Mesothelial cell of epicardium (in vitro differentiated cells): ENCODE measurements at places on chromosomes 16 and 17. TPM values are rescaled to one million over a fixed set of nuclear protein-coding genes. Genes with fewer than 3 reads are reported as not detected.

LGALS9B gene
- not detected in 3 replicates for total RNA-seq

SPN gene
- 0.38 to 0.63 TPM (median 0.57 TPM) in 3 replicates for total RNA-seq

- DNase-seq = no peak
These were observed 1733.6 kb downstream of the TP53TG3F start for GRCh38 chr16:35192993-35193392.

- DNase-seq = no peak
These were observed 28.5 kb upstream of the TRAP1 start for GRCh38 chr16:3745751-3746355.

GRCh38 chr16:89175280-89176146 lies 4.0 kb downstream of the CDH15 start:
- DNase-seq = no peak

TBC1D3C gene
- total RNA-seq = 0.18 TPM in 1 of 3 replicates, not detected in the others

- DNase-seq = no peak
These were observed 38.9 kb downstream of the USP31 start for GRCh38 chr16:23110257-23110899.

SOCS1 gene
- total RNA-seq = 11.2 to 12.3 TPM (median 11.7 TPM) in 3 replicates

ASPA gene
- total RNA-seq = 0.07 to 0.16 TPM in 2 of 3 replicates, not detected in the other

GRCh38 chr17:82775001-82775823 lies 23.3 kb downstream of the TBCD start:
- DNase-seq = peak; percentile 82

DNA sequence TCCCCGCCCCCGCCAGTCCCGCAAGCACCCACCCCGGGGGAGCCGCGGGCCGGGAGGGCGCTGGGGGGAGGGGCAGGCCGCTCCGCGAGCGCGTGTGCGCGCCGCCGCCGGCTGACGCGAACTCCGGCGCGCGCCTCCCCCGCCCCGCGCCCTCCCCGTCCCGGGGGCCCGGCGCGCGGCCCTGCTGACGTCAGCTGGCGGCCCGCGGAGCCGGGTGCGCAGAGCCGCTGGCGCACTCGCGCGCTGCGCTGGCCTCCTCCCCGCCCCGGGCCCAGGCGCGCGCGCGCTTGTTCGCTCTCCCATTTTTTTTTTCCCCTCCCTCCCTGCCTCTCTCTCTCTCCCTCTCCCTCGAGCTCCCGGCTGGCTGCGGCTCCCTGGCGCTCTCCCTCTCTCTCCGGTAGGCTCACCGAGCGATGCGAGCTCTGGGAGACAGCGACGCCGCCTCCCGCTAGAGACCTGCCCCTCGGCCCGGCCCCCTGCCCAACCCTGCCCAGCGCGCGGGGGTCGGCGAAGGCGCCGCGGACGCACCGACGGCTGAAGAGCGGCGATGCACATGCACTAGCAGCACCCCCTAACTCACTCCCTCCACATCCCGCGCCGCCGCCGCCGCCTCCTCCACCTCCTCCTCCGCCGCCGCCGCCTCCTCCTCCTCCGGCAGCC lies at the start of gene GNAO1:
GNAO1 (plus strand) TSS at position 334 of the 660 bp plus-strand sequence. CDS start 747 bp downstream, outside the sequence.
- DNase-seq = peak; percentile 72

RHBDF1 gene
- total RNA-seq = 73.5 to 81.2 TPM (median 73.5 TPM) in 3 replicates

PIEZO1 gene
- 148 to 160 TPM (median 151 TPM) in 3 replicates for total RNA-seq

DNA sequence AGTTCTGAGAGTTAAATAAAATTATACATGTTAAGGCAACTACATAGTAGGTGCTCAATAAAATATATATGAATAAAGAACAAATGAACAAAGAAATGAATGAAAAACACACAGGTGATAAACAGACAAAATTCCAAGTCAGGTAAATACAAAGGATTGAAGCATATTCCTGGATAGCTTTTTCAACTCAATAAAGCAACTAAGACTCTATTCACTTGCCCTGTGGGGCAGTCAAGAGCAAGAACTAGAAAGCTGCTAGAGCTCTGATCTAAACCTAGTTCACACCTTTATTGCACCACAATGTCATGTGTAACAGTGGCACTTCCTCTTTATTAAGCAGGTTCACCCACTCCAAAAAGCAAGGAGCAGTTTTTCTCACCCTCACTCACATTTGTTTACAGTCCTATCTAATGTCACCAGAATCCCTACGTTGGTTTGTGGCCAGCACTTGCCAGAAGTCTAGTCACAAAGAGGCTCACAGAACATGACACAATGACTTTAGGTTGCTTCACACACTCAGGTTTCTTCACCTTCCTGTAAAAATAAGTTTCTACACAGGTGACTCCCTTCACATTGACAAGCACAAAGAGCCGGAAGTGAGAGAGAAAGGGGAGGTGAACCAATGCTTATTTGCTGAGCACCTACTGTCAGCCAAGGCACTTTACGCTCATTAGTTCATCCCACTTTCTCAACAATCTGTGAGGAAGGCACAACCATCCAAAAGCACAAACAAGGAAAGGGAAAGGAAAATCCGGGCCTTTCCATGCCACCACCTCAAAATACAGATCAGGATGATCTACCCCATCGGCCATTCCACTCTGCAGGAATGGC lies 70.8 kb downstream of the XPO6 start:
- no peak for DNase-seq

- DNase-seq = no peak
These were observed 10.2 kb downstream of the NOG start for GRCh38 chr17:56603486-56604238.

CACNG1 gene
- total RNA-seq = 0.18 to 0.23 TPM (median 0.20 TPM) in 3 replicates

DNA sequence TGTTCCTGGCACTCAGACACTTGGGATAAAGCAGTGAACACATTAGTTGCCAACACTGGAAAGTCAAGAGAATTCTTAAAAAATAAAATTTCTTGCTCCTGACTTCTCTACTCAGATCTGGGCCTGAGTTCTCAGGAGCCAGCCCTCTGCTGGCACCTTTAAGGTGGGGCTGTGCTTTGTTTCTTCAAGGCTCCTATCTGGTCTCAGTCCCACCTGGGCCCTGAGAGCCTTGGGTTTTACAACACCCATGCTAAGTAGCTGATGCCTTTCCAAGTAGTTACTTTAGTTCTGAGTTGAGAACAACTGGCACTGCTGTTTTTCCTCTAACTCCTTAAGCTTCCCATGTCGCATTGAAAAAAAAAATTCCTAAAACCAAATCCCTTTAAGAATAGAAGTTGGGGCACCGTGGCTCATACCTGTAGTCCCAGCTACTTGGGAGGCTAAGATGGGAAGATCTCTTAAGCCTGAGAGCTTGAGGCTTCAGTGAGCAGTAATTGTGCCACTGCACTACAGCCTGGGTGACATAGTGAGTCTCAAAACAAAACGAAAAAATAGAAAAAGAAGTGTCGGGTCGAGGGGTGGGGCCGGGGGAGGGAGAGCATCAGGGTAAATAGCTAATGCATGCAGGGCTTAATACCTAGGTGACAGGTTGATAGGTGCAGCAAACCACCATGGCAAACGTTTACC lies 16.6 kb downstream of the CHAD start:
- no peak for DNase-seq

CDH16 gene
- total RNA-seq = not detected in 3 replicates

CACNG3 gene
- total RNA-seq = 0.09 TPM in 1 of 3 replicates, not detected in the others

PHOSPHO1 gene
- 0.25 to 0.40 TPM in 2 of 3 replicates, not detected in the other for total RNA-seq

DNA sequence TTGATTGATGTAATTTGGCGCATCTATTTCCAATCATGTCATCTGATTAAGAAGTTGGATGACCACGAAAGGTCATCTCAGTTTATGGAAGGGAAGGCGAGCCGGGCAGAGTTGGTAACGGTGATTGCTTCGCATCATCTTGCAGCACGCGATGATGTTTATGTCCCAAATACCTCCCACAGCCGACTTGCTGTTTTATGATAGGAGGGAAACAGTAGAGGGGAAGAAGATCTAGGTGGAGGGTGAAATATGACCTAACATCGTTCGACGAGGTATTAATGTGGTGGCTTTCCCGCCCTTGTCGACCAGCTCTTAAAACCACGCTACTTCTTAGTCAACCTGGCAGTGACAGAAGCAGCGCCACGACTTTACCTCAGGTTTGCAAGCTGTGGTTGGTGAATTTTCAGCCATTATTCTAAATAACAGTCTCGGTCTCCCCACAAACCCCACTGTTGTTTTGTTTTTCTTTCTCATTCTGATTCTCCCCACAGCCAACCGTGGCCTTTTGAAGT lies 805 bp upstream of the TANC2 start:
- DNase-seq = no peak

SDR42E2 gene
- 0.09 TPM in 2 of 3 replicates, not detected in the other for total RNA-seq

- no peak for DNase-seq
These were observed 46.9 kb upstream of the HNF1B start for GRCh38 chr17:37791447-37792399.

DNA sequence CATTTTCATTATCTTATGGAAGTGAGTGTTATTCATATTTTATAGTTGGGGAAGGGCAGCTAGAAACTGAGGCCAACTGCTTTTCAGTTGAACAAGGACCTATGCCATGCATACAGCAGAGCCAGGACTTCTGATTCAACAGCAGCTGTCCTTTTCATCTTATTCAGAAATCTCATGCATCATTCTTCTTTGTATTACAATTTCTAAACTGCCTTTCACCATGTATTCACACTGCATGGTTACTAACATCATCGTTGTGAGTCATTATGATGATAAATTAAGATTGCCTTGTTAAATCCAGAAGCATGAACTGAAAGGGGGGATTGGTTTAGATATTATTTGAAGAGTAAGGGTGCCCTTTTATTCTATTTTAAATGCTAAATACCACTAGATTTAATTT lies 1470.1 kb upstream of the GOT2 start:
- DNase-seq = no peak

DNA sequence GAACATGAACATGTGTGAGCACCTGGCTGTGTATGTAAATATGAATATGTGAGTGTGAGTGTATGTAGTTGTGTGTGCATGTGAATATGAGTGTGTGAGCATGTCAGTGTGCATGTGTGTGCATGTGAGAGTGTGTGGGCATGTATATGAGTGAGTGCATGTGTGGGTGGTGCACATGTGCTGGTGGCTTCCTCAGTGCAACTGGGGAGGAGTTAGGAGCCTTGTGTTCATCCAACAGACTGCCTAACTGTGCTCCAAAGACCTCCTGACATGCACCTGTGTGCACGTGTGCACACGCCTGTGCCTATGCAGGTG lies 1.4 kb downstream of the TMEM235 start:
- no peak for DNase-seq

DNA sequence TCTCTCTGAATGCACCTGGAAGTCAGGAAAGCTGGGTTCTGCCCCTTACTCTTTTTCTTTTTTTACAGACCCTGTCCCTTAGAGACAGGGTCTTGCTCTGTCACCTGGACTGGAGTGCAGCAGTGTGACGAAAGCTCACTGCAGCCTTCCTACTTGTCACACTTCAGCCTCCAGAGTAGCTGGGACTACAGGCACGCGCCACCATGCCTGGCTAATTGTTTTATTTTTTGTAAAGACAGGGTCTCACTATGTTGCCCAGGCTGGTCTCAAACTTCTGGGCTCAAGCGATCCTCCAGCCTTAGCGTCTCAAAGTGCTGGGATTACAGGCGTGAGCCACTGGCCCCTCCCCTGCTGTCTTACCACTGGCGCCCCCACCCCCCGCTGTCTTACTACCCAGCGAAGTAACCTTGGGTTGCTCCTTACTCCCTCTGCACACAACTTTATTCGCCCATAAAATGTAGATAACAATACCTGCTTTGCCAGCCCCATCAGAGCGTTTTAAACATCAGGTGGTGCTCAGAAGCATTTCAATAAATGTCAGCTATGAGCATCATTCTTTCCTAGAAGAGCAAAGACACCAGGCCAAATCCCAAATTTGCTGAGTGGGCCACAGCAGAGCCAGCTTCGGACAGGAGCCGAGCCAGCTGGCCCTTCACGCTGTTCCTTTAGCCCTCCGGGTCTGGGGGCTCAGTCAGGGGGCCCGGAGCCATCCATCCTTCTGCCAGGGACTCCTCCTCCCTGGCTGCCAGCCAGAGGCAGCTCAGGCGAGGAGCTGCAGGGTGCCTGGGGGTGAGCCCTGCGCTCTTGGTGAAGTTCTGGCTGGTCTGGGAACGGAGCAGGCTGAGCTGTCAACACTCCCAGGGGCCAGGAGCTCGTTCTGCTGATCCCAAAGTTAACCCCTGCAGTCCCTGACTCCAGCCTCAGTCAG lies 24.4 kb downstream of the SRL start:
- peak; percentile 42 for DNase-seq

ICAM2 gene
- 0.22 TPM in 1 of 3 replicates, not detected in the others for total RNA-seq

- no peak for DNase-seq
These were observed 430 bp downstream of the HAPSTR1 start for GRCh38 chr16:9091867-9092281.

SPNS3 gene
- not detected in 3 replicates for total RNA-seq

DNAJA3 gene
- 34.7 to 37.7 TPM (median 35.3 TPM) in 3 replicates for total RNA-seq

DNA sequence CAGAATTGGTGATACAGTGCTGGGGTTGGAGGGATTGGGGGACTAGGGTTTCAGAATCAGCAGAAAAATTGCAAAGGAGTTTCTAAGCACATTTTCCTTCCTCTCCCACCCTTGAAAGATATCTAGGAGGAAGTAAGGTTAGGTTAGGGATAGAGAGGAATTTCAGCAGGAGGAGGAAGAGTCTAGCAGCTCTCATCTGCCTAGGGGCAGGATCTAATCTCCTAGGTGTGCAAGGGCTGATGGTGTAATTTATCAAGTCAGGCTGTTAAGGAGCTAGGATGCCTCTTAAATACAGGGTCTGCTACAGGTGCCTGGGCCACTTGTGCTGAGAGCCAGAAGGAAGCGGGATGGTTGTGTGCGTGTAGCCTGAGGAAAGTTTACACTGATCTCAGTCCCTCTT lies 1.8 kb upstream of the HNF1B start:
- no peak for DNase-seq

GRCh38 chr17:1110862-1111598 lies 68.8 kb downstream of the ABR start:
- no peak for DNase-seq

DNA sequence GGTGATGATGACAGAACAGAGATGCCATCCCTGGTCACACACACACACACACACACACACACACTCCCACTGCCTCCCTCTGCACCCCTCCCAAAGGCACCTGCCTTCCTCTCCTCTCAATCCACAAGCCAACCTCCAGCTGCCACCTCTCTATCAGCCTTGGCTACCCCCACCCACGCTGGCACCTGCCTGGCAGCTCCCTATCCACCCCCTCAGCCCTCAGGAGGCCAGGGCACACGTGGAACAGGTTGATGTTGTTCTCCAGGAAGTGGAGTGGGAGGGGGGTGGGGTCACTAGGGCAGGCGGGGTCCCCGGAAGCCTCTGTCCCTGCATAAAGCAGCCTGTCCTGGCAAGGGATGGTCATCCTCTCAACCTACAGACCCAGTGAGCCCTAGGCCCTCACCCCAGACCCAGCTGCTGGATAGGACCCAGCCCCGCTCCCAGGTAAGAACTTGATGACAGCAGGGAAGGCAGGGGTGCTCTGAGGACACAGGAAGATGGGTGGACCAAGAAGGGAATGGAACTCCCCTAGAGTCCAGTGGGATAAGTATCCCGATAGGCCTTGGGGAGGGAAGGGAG lies at the start of gene GSDMA:
GSDMA (plus strand) TSS at position 363 of the 579 bp plus-strand sequence. CDS start 2,684 bp downstream, outside the sequence.
- DNase-seq = no peak

DNA sequence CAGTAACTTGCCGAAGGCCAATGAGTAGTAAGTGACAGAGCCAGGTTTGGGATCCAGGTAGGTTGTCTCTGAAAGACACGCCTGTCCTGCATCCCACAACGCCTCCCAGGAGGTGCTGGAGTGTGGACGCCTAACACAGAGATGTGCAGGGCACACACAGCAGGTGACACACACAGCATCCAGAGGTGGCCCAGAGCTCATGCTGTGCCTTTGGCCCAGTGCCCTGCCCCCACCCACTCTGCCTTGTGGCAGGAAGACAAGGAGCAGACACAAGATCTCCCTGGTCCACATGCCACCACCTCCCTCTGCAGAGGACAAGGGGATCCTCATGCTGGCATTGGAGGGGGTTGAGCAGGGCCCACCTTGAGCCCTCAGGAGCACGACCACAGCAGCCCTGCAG lies 14.7 kb upstream of the STH start:
- DNase-seq = no peak

GRCh38 chr17:73371285-73371684 lies 59.5 kb upstream of the CDC42EP4 start:
- no peak for DNase-seq
